Activated effector memory CD4-positive, alpha-beta T cell treated with Interleukin-2 at 50 U/mL for 16 hours (primary cell): ENCODE measurements at places on chromosomes 2 and 18.

GRCh38 chr18:8635087-8635486, 25.9 kb downstream of the RAB12 start:
- DNase-seq = no peak

- DNase-seq = no peak
Observed at GRCh38 chr2:720842-721241, 43.6 kb upstream of the TMEM18 start.

DNA sequence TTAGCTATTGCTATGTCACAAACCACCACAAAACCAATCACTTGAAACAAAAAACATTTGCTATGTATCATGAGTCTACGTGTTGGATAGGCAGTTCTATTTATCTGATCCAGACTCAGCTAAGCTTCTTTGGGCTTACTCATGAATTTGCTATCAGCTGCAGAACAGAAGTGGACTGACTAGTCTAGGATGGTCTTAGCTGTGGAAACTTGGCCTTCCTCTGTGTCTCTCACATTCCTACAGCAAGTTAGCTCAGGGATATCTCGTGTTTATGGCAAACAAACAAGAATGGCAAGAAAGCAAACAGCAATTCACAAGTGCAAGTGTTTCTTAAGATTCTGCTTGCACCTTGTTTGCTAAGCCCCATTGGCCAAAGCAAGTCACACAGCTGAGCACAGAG, 288.0 kb upstream of the TNP1 start:
- DNase-seq = no peak

DNA sequence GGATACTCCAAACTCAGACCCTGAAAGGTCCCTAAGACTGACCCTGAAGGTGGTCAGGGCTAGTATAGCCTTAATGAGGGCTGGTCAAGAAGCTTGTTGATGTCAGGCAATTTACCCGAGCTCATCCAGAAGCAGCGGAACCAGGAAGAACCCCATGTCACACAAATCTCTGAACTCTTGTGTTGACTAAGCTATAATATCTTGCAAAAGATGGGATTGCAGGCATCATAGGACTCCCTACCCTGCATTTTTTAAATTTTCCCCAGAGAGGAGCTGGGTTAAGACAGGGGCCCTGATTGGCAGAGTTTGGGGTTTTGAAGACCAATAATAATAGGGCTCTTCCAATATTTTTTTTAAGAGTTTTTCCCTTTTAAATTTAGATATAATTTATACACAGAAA, 2.0 kb upstream of the PLEKHB2 start:
- DNase-seq = no peak
